ENCODE measurements at places on chromosomes 2 and 18. TPM values are rescaled to one million over a fixed set of nuclear protein-coding genes. Genes with fewer than 3 reads are reported as not detected.

Gene SOCS6
- total RNA-seq, result 23.7 TPM

Gene SLC1A4
- total RNA-seq, result 8.7 TPM

Gene CNGA3
- total RNA-seq, result not detected

Gene NAT8
- not detected for total RNA-seq

Gene BMP10
- total RNA-seq, result not detected

Gene HAAO
- total RNA-seq, result 0.18 TPM
